ENCODE measurements at places on chromosomes 5 and 9.

DNA sequence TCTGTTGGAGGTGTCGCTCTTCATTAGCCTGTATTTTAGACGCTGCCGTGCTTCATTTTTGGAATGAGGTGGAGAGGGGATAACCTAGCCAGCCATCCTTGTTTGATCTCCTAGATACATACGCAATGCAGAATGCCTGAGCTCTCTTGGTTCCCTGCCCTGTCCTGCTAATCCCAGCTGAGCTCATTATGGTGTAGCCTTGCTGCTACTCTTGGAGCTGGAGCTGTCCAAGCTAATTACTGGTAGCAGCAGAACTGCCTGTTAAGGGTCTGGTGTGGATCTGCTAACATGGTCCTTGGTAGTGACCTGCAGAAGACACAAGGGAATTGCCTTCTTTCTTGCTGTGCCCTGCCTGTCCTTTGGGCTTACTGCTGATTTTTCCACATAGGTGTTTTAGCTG, 207.9 kb downstream of the CNTLN start:
- DNase-seq, result no peak

DNA sequence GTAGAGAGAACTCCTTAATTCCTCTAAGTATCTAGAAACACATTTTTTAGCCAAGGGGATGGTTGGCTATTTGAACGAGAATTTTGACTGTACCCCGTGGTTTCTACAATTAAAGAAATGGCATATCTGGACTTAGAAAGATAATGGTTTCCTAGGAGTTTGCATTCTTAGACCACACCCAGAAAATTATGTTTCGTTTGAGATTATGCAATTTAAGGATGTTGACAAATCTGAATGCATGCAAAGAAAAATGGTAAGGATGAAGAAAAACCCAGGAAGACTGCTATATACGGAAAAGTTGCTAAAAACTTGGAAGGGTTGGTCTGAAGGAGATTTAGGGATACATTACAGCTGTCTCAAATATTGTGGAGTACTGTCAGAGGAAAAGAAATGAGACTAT, 538.5 kb upstream of the WWC1 start:
- DNase-seq, result no peak

DNA sequence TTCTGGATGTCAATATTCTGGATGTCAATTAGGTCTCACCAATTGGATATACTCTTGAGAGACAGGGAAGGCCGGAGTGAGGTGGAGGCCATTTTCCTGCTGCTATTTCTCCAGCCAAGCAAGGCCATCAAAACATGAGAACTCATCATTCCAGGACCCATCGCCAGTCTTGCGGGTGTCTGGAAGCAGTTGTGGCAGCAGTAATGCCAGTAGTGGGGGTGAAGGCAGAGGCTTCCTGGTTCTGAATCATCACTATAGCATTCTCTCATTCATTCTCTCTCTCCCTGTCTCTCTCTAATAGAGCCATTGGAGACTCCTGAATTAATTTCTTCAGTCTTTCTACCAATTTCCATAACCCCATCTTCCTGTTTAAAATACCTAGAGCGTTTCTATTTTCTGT, 71.8 kb downstream of the EGFLAM start:
- no peak for DNase-seq

- no peak for DNase-seq
Observed at GRCh38 chr5:141994511-141995136, 18.2 kb downstream of the GNPDA1 start.

DNA sequence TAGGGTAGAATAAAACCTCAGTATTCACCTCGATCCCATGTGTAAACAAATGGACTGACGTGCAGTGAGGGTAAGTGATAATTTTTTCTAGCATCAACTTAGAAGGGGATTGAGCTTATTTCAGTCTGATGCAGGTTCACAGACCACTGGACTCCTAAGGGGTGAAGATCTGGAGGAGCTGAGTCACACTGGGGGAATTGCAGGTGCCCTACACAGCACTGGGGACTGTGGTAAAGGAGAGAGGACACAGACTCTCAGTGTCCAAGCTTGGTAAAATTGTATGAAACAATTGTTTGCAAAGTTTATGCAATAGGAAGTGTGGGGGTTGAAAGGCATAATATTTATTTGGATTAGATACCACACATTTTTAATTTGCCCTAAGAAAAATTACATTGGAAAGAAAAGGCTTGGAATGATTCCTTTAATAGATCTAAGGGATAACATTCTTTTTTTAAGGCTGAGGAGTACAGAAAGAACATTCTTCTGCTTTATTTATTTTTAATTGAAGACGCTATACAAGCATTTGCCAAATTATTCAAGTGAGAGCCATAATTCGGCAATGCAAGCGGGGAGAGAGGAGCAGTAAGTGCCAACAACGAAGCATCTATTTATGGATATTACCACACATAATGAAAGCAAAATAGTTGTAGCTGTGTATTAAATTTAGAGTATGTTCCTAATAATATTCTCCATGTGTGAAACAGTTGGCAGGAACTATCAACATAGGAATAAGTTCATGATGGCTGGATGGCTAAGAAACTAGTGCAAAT, 766.9 kb upstream of the ADAMTS16 start:
- no peak for DNase-seq

DNA sequence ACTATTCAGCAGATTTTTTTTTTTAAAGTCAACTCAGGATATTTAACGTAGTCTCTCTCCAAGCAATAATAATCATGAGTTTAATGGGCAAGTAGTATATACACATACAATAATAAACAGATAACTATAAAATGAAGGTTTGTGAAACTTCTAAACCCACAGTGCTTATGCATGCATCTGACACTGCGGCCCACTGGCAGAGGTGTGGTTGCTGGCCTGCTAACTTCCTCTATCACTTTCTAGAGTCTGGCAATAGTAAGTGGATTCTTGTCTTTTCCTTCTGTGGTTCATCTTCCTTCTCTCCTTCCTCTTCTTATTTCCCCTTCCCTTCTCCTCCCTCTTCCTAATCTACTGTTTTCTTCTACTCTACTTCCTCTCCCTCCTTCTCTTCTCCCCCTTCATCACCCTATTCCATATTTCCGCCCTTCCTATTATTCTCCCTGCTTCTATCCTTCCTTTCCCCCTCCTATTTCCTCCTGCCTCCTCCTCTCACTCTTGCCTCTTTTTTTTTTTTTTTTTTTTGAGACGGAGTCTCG, 18.6 kb upstream of the AGXT2 start:
- no peak for DNase-seq

- DNase-seq, result peak; percentile 65
Observed at GRCh38 chr5:761854-762710, 22.4 kb downstream of the ZDHHC11B start.

GRCh38 chr9:133340256-133340655, 4.3 kb upstream of the SURF6 start:
- DNase-seq, result no peak
